ENCODE measurements at places on chromosomes 6 and 20.
A peak's percentile ranks its signal among the peaks of the same experiment; 100 is the strongest.

DNA sequence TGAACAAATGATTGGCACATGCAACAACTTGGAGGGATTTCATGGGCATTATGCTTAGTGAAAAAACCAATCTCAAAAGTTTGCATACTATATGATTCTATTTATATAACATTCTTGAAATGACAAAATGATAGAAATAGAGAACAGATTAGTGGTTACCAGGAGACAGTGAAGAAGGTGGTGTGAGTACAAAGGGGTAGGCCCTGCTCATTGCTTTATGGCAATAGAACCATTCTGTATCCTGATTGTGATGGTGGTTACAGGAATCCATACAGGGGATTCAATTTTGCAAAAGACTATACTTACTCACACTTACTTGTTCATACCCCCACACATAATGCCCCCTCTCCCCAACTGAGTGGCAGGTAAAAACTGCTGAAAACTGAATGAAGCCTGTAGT lies 30.2 kb upstream of the LAMA4 start:
- no peak overlapping the region for H3K27ac ChIP-seq
- H3K27me3 ChIP-seq, result no peaks in the 10 kb centered on the region
- H3K4me1 ChIP-seq, result no peaks in the 10 kb centered on the region
- H3K36me3 ChIP-seq, result no peaks in the 10 kb centered on the region

GRCh38 chr20:50569864-50570836 lies 60.0 kb downstream of the PTPN1 start:
- H3K4me3 ChIP-seq, result no peak overlapping the region
- peak overlapping the region; percentile 36 for H3K27ac ChIP-seq
- peak; percentile 20 for DNase-seq
- peaks cover 19% of the 10 kb centered on the region for H3K4me1 ChIP-seq
- H3K36me3 ChIP-seq, result peaks cover 60% of the 10 kb centered on the region

DNA sequence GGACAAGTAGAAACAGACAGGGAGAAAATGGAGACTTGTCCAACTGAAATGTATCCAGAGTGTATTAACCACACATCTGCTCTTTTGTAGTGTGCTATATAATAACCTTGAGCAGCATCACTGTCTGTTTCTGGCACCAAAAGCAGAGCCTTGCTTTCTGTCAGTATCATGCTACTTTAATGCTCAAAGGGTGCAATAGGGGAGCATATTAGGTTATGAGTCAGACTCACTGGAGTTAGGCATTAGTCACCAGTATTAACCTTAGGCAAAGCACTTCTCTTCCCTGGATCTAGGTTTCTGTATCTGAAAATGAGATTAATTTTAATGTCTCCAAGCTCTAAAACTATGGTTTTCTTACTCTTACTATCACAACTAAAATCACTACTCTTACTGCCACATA lies 280.1 kb downstream of the TFAP2B start:
- no peaks in the 10 kb centered on the region for H3K4me1 ChIP-seq
- no peaks in the 10 kb centered on the region for H3K27me3 ChIP-seq
- H3K4me3 ChIP-seq, result no peak overlapping the region
- H3K27ac ChIP-seq, result no peak overlapping the region
- DNase-seq, result no peak

DNA sequence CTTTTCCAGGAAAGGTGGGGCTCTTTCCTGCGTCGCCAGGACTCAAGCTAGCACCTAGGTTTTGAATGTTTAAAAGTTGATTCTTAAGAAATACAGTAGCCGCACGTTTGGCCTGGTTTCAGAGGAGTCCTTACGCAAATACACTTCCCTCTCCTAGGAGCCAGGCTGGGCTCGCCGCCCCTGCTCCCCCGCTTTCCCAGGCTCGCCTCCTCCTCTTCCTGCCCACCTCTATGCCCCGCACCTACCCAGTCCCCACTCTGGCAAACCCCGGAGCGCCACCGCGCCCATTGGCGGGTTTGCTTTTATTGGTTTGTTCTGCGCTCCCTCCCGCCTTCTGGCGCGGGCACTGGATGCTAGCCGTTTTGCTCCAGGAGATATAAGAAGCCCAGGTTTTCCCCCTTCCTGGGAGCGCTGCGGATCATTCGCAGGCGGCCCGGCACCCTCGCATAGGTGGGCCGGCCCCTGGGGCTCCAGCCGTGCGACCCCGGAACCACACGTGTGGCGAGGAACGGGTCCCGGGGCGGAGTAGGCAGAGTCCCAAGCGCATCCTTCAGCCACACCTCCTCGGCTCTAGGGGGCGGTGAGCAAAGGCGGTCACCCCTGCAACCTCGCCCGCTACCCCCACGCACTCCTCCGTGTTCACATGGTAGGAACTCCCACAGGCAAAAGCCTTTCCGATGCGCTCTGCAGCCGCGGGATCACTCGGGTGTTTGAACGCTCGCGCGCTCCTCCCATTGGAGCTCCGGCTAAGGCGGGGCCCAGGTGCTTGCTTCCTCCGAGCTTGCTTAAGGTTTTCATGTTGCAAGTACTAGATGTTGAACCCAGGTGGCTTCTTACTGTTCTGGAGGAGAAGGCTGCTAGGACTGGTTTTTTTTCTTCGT lies 119.0 kb downstream of the RTN4IP1 start:
- H3K27ac ChIP-seq, result no peak overlapping the region
- H3K27me3 ChIP-seq, result no peaks in the 10 kb centered on the region
- H3K4me1 ChIP-seq, result peaks cover 26% of the 10 kb centered on the region
- peak; percentile 65 for DNase-seq
- H3K36me3 ChIP-seq, result peaks cover 11% of the 10 kb centered on the region

- H3K36me3 ChIP-seq, result no peaks in the 10 kb centered on the region
- H3K27me3 ChIP-seq, result no peaks in the 10 kb centered on the region
- DNase-seq, result no peak
- no peak overlapping the region for H3K4me3 ChIP-seq
These were observed 41.2 kb upstream of the TMEM200A start for GRCh38 chr6:130324657-130325056.

DNA sequence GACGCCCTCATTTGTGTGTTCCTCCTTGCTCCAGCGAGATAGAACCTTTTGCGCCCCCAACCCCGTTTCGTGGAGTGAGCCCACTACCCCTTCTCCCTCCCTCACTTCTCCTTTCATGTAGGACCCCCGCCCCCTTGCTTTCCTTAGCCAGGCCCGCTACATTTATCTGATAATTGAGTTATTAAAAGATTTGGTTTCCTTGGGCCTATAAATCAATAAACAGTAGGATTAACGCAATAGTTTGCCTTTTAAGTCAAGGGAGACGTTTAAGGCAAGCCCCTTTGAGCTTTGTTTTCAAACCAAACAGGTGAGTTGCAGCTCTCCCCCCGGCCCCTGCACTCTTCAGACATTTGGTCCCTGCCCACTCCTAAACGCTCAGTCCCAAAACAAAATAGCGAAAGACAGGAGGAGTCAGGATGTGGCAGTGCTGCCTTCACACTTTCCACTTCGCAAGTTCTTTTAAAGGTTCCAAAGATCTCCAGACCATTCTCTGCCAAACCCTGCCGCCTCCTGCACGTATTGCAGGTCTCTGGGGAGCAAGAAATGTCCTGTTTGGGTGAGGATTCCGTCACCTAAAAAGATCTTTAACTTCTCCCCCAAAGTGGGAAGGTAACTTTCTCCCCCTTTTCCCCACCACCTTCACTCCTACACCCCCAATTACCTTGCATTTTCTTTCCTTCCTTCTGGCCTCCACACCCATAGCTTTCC lies 27.6 kb downstream of the TFAP2B start:
- no peak for DNase-seq
- H3K27me3 ChIP-seq, result no peaks in the 10 kb centered on the region
- no peaks in the 10 kb centered on the region for H3K4me1 ChIP-seq

DNA sequence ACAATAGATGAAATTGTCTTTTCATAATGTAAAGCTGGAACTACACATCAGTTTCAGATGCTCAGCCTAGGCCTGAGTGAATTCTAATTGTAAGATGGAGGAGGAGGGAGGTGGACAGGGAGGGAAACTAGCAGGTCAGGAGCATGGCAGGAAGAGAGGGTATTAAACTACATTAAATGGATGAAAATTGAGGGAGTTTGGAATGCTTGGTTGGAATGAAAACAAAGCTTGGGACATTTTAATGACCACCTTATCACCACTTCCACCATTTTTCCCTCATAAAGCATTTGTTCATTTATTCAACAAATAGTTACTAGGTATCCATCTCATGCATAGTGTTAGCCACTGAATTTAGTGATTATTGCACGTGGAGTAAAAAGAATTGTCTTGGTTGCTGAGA lies 65.0 kb downstream of the KIZ start:
- H3K36me3 ChIP-seq, result peaks cover 4% of the 10 kb centered on the region
- DNase-seq, result no peak
- H3K4me3 ChIP-seq, result no peak overlapping the region
- no peaks in the 10 kb centered on the region for H3K27me3 ChIP-seq
- no peaks in the 10 kb centered on the region for H3K4me1 ChIP-seq

Measured in naive thymus-derived CD4-positive, alpha-beta T cell (primary cell).